Effector CD8-positive, alpha-beta T cell (primary cell): ENCODE measurements at places on chromosomes 2 and 18.
A peak's percentile ranks its signal among the peaks of the same experiment; 100 is the strongest.

GRCh38 chr2:150008901-150009300 lies 421.3 kb upstream of the MMADHC start:
- DNase-seq, result no peak

- no peak for DNase-seq
Observed at GRCh38 chr2:237720957-237721356, 77.6 kb upstream of the RBM44 start.

DNA sequence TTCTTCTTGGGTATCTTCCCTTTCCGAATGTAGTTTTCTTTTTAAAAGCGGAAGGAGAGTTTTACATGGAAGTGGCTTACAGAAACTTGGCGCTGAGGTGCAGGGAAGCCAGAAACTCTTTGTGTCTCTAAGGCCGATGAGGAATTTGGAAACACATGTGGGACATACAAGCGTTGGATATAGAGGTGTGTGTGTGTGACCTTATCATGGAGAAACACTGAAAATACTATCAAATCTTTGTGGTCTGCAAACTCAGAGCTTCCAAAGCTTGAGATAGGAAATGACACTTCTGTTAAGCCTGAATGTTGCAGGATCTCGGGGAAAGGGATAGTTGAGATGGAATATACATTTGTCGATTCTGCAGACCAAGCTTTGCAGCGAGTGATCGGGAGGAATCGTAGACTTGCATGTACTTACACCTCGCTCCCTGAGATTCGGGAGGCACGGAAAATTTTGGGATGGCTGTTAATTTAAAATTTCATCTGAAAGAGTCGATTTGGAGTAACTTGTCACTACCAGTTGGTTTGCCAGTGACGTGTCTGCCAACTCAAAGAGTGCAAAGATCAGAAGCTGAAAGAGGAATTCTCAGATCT lies 1.0 kb downstream of the NAB1 start:
- no peak for DNase-seq

DNA sequence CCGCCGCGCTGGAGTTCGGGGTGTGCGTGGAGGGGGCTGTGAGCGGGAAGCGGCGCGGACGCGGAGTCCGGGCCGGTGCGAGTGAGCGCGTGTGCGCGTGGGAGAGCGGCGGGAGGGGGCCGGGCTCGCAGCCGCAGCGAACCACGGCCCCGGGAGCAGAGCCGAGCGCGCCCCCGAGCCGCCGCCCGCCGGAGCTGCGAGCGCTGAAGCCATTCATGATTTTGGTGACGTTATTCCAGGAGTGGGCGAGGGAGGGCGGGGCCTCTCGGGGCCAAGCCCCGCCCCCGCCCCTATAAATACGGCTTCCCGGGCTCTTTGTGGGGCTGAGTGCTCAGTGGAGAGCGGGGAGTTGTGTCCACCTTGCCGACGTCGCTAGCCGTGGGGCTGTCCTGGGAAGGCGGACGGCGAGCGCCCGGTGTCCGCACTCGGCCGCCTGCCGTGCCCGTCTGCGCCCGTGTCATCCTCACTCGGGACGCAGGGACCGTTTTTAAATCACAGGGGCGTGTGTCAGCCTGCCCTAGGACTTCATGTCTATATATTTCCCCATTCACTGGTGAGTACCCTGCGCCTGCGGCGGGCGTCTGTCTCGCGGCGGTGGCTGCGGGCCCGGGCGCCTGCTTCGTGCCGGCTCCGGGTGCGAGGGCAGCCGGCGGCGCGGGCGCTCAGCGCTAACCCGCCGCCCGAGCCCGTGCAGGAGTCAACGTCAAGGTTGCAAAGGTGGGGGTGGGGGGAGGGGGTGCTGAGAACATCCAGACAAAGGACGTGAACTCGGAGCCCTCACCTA lies at the start of gene LBH:
LBH (plus strand) TSS at position 323 of the 784 bp plus-strand sequence; CDS start at position 528, 205 bp downstream.
- peak; percentile 91 for DNase-seq

DNA sequence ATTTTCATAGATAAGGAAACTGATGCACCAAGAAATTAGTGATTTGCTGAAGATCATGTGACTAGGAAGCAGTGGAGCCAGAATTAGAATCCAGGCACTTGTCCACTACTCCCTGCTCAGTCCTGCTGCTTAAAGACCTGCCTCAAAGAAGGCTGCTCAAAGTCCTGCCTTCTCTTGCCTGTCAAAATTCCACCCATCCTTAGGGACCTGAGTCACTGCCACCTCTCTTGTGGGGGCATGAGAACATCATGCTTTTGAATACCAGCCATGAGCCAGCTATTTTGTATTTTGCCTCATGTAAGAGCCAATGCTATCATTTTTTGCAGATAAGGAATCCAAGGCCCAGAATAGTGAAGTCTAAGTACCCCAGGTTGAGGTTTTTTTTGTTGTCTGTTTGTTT lies 47.1 kb downstream of the DDX1 start:
- no peak for DNase-seq

GRCh38 chr2:240967681-240968621 lies 30.5 kb upstream of the SNED1 start:
- no peak for DNase-seq

DNA sequence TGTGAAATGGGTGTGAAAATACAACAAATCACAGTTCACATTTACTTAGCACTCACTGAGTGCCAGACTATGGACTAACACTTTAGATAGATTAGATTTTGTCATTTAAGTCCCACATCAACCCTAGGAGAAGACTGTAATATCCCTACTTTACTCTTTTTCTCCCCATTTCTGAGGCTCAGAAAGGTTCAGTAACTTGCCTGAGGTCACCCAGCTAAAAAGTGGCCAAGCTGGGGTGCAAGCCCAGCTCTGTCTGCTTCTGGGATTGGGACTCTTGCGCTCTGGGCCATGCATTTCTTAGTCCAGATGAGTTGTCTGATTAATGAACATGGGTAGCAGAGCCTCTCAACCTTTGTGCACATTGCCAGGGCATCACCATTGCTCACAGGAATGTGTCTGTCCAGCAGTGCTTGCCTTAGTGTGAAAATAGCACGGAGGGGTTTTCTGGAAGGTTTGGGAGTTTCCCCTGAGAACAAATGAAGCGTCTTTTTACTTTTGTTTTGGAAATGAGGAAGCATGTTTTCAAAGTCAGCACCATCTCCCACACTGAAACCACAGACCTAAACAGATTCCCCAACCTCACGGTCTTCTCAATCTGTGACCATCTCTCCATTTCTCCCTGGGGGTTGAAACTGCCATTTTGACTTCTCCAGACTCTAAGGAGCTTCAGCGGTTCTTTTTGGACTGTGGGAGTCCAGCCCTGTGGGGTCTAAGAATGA lies 31.9 kb downstream of the NRP2 start:
- DNase-seq, result no peak

- no peak for DNase-seq
Observed at GRCh38 chr2:54649633-54650032, 73.8 kb upstream of the EML6 start.

- DNase-seq, result no peak
Observed at GRCh38 chr2:130352237-130352636, 3.6 kb upstream of the PTPN18 start.

- no peak for DNase-seq
Observed at GRCh38 chr2:122323927-122324326, 568.5 kb downstream of the TSN start.

GRCh38 chr18:75307530-75307929 lies 96.9 kb downstream of the TSHZ1 start:
- no peak for DNase-seq

DNA sequence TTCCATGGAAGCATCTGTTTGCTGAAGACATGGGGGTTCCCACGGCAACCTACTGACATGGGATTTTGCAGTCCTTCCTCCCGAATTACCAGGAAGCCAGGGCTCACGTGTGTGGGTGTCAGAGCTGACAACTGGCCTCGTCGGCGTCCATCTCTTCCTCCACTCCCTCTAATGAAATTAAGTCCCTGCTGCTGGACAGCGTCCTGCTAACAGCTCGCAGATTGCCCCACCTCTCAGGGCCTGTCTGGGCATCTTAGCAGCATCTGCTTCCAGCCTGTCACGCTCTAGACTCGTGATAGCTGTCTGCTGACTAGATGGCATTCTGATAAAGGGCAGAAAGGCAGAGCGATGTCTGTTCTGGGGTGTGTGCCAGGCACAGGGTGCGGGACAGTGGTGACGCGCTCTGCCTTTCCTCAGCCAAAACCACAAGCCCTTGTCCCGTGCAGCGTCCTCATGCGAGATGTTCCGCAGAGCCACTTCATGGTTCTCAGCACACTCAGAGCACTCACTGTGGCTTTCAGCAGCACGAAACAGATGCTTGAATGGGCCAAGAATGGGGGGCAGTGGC lies 161.1 kb downstream of the ARL4C start:
- DNase-seq, result no peak

DNA sequence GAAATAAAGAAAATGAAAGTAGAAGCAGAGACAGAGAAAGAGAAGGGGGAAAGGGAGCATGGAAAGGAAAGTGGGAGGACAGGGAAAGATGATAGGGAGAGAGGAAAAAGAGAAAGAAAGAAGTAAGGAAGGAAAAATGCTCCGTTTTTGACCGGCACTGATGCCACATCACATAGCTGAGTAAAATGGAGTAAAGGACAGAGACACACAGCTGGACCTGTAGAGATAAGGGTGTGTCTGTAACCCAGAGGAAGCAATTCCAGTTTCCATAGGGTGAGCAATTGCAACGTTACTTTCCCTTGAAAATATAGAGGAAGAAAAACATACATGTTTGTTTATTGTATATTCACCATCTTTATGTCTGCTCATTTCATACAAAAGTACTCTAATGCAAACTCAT lies 1866.9 kb upstream of the PIK3C3 start:
- DNase-seq, result no peak

GRCh38 chr18:13375302-13376255 lies 157.0 kb downstream of the LDLRAD4 start:
- DNase-seq, result peak; percentile 8

- DNase-seq, result no peak
Observed at GRCh38 chr2:163711699-163712098, 24.1 kb downstream of the FIGN start.

- no peak for DNase-seq
Observed at GRCh38 chr18:38262661-38263060, 697.1 kb upstream of the CELF4 start.

GRCh38 chr2:200679535-200679934 lies 93.7 kb downstream of the AOX1 start:
- DNase-seq, result no peak

- no peak for DNase-seq
Observed at GRCh38 chr2:47299555-47299954, 103.4 kb upstream of the MSH2 start.

- no peak for DNase-seq
Observed at GRCh38 chr2:44100351-44100750, 68.3 kb upstream of the PPM1B start.

DNA sequence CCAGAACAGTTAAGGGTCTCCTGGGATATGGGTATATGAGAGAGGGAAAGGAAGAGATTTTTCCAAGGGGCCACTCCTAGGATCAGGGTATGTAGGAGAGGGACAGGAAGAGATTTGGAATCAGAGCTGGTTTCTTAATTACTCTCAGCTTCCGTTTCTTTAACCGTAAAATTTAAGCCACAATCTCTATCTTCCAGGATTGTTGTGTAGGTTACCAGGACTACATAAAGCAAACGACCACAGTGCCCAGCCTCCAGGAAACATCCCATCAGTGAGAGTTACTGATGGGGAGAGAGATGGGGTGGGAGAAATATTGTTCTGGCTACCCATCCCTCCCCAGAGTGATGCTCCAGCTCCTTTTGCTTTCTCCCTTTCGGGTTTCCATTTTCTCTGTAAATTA lies 114.6 kb upstream of the THUMPD2 start:
- no peak for DNase-seq

GRCh38 chr2:214542295-214542694 lies 131.4 kb downstream of the VWC2L start:
- no peak for DNase-seq

DNA sequence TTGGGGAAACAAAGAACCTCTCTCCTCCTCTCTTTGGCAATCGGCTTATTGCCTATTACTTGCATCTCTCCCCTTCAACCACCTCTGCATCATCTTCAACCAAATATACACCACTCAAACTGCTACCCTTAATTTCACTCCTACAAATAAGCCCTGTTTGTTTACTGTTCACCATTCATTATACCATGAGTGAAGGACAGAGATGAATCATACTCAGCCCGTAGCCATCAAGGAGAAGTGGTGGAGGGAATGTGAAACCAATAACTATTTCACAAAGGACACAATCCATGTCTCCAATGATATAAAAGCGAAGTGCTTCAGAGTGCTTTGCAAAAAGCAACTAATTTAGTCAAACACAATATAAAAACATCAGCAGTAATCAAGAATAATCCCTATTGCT lies 76.8 kb downstream of the CACNB4 start:
- DNase-seq, result no peak

- DNase-seq, result no peak
Observed at GRCh38 chr2:23607925-23608324, 222.9 kb downstream of the KLHL29 start.

DNA sequence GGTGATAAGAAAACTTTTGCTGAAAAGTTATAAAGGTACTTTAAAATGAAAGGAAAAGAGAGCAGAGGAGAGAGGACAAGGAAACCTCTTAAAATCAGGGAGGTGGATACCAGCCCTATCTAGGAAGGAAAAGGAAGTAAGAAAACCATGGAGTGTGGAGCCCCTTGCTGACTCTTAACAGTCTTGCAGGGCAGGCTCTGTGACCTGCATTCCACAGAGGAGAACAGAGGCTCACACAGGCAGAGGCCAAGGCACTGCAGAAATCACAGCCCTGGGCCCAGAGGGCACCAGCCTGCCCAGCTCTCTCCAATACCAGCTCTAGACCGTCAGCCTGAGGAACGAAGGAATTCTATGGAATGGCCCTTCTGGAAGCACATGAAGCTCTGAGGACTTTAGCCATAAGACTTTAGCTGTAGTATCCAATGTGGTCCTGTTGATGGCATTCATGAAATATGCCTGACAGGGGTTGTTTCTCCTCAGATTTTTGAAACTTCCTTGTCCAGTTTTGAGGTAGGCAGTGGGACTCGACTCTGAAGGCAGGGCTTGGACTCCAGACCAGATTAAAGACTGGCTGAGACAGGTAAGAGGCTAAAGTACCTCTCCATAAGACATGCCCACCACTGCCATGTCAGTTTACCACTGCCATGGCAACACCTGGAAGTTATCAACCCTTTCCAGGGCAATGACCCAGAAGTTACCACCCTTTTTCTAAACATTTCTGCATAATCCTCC lies 216.3 kb downstream of the ANAPC1 start:
- DNase-seq, result no peak

DNA sequence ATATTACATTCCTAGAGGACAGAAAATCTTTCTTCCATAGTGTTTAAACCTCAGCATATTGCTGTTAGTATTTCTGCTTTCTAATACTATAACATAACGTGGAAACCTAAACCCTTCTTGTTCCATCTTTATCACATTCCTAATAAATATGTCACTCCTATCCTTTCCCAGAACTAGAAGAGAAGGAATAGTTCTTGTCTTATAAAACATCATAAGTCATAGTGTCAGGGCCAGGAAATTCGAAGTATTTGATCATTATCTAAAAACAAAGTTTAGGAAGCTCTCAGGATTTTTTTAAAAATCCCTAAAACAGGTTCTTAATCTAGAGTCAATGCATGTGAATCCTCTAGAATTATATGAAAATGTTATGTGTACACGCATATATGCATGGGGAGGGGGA lies 2.0 kb downstream of the NHEJ1 start:
- no peak for DNase-seq

DNA sequence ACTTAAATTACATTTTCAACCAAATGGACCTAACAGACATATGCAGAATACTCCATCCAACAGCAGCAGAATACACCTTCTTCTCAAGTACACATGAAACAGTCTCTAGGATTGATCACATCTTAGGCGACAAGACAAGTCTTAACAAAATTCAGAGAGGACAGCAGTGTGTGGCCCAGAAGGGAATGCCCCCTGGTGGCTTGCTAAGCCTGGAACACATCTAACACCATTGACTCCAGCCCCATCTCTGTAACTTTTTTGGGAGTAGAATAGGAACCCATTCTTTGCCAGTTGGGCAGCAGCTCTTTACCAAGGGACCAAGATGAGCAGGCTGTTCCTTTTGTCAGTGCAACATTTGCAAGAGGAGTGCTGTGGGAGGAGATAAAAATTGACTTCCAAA lies 249.9 kb downstream of the PLCL1 start:
- DNase-seq, result peak; percentile 3
